ENCODE measurements at places on chromosomes 5 and 9.

DNA sequence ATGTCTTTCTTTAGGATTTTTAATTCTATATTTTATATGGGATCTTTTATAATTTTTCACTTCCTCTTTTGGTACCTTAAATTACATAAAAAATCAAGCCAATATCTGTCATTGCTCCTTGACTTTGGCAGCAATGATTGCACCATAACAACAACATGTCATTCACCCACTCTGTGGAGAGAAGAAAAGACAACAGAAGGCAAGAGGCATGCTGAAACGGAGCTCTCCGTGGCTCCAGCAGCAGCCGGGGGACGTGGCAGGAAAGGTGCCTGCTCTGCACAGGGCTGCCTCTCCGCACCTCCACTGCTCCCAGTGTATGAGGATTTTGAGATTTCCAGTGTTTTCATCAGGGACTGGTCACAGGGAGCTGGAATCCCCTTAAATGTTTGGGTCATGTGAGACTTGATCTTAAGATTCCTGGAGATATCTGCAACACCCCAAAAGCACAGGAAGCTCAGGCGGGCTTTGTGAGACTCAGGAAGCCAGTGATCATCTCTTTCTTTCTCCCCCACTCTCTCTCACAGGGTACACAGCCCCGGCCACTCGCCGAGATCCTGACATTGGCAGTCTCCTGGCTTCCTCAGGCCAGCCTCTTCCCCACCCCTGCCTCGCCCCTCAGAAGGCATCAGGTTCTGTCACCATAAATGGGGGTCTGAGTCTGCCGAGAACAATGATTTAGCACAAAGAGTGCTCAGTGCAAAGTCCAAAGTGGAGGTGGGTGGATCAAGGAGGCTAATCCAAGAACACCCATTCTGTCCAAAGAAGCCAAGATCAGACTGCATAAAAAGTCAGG lies 74.6 kb downstream of the ACTL7B start:
- DNase-seq = no peak

- no peak for DNase-seq
Measured at GRCh38 chr9:34400275-34400674, 23.6 kb upstream of the MYORG start.

DNA sequence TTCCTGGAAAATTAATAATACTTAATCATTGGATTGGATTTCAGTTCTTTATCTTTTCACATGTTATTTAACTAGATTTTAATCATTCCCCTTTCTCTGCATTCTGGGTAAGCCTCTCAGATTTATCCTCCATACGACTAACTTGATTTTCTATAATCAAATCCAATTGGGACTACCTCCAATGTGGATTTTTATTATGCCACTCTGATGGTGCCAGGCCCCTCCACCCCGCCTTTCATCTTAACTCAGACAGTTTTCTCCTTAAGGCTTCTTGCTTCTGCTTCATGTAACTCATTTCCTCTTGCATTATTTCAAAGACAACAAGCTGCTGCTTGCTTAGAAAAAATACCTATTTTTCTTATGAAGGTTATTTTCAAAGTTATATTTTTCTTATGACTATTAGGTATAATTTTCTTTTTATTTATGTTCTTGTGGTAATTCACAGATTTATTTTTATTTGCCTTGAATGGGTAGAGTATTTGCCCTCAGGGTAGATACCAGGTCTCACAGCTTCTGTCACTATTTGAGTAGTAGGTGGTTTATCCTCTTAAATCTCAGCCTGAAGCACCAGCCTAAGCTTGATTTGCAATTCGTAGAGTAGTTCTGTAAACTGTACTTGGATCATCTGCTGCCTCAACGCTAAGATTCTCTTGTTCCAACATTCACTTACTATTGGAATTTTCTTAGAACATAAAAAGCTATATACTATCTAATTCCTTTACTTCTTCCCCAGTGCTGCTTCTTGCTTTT lies 659.0 kb upstream of the ARRDC3 start:
- no peak for DNase-seq

GRCh38 chr9:26940779-26941178 lies 6.3 kb downstream of the PLAA start:
- no peak for DNase-seq

DNA sequence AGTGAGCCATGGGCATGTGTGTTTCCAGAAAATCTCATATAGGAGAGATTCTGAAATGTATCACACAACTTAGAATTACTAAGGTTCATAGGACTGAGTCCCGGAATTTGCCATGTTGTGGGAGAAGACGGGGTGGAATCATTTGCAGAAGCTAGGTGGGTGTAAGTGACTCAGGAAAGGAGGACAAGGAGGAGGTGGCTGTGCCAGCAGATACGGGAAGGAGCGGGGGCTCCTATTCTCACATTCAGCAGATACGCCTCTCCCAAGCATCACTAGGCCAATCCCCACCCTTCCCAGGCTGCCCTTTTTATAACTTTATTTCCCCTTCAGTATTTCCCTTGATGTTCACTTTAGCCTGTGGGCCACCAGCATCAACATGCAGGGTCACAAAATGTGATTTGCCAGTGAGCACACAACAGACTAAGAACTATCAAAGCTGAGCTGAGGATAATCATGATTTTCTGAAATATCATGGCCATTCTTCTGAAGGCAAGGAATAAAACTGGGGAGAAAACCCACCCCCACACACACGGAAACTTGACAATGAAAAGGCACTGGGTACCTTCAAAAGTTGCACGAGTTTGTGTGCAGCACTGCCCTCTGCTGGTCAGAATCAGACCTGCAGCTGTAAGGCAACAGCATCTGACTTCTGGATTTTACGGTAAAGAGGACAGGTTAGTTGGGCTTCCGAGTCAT lies 133.2 kb downstream of the MTX3 start:
- peak; percentile 24 for DNase-seq

DNA sequence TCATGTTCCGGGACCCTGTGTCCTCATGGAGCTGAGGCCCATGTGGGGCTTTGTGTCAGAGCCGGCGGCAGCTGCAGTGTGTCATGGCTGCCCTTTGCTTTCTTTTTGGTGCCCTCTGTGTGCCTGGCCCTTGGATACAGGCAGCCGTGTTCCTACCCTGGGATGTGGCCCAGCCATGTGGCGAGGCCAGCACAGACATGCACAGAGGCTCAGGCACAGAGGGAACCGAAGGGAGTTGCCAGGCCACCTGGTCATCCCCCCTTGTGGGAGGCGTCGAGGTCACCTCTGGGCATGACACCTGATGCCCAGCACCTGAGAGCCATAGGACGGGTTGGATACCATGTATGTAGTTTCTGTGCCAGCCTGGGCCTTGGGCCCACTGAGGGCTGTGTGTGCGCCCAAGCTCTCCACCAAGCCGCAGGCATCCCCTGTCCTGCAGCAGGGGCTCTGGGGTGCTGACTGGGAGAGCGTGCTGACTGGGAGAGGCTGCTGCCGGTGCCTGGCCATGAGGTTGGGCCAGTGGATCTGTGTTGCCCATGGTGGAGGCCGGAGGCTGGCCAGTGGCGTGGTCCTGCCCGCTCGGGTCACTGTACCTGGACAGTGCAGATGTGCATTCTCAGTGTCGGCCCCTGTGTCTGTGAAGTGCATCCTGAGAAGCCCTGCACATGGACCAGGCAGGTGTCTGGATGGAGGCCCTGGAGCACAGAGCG lies 4.8 kb downstream of the NKD2 start:
- DNase-seq = no peak

GRCh38 chr9:107635803-107636174 lies 146.2 kb upstream of the KLF4 start:
- DNase-seq = peak; percentile 21

- peak; percentile 7 for DNase-seq
Measured at GRCh38 chr5:111472579-111472978, 39.8 kb downstream of the STARD4 start.

All from CMK (cell line).